ENCODE measurements at places on chromosomes 3 and 15. TPM values are rescaled to one million over a fixed set of nuclear protein-coding genes. Genes with fewer than 3 reads are reported as not detected.
A peak's percentile ranks its signal among the peaks of the same experiment; 100 is the strongest.

- peak; percentile 43 for DNase-seq
Observed at GRCh38 chr15:68818066-68818768, 2.5 kb downstream of the ANP32A start.

DNA sequence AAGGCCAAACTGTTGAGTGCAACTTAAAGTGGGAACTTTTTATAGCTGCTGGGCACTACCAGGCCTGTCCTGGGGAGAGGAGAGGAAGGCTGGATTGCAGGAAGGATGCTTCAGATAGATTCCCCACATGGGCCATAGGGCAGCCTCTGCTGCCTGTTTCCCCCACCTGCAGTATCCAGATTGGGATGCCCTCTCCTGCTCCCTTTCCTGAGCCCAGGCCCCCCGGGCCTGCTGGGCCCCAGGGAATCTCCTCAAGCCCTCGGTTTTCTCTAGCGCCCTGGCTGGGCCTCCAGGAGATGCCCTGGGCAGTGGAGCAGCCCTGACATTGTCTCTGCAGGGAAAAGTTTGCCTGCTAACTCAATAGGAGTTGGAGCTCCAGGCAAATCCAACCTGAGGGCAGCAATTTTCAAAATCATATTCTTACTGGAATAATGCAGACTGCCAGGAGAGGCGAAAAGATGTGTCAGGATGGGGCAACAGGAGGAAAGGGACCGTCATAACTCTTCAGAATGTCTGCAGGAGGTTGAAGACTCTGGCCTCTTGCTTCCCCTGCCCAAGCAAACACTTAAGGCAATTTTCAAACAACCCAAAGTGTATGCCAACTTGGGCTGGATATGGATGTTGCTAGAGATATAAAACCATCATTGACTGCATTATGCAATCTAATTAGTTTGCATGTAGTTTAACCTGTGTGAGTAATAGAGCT lies 4.4 kb downstream of the NR2F2 start:
- peak; percentile 51 for DNase-seq

DNA sequence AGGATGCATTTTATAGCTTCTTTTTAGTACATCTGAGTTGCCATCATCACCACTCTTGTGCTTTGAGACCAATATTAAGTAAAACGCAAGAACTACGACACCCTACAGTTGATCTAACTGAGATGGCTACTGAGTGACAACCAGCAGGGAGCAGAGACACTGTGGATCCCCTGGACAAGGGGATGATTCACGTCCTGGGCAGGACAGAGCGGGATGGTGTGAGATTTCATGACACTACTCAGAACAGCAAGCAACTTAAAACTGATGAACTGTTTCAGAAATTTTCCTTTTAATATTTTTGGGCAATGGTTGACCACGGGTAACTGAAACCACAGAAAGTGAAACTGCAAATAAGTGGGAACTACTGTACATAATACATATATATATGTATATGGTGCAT lies 299.2 kb downstream of the ADAMTS17 start:
- DNase-seq = no peak

DNA sequence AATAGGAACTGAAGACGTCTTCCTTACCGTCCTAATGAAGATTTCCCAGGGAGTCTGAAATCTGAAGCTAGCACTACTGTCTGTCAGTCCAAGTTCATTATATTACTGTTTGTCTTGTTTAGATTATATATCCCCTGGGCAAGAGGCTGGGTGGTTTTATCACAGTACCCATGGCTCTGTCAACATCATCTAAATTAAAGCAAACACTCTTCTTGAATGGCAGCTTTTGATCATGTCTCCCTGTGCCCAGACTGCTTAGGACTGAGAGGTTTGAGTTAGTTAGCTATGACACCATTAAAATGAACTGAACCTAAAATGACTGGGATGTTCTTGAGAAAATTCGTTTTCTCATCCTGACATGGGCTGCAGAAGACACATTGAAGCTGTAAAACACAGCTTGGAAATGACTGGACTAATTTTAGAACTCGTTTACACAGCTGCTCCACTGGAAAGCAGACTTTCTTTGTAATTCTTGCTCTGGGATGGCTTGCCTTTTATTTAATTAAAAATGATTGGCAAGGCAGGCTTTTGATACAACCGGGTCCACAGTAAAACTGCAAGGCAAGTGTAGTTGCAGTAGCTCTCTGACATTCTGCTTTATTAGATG lies 243.5 kb downstream of the MFSD1 start:
- no peak for DNase-seq

The ABHD17C gene
- total RNA-seq = 7.5 TPM

DNA sequence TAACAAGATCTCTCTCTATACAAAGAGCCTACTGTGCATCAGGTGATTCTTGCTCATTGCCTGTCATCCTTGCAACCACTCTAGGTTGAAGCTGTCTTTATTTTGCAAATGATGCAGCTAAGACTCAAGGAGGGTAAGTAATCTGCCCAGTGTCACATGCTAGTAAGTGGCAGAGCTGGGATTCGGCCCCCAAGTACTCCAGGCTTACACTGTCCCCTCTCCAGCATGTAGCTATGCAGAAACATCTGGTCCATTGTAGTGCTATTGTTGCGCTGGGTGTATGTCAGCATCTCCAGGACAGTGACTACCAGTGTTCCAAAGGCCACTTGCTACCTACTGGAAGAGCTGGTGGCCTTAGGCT lies 248.9 kb downstream of the SLCO3A1 start:
- DNase-seq = no peak

DNA sequence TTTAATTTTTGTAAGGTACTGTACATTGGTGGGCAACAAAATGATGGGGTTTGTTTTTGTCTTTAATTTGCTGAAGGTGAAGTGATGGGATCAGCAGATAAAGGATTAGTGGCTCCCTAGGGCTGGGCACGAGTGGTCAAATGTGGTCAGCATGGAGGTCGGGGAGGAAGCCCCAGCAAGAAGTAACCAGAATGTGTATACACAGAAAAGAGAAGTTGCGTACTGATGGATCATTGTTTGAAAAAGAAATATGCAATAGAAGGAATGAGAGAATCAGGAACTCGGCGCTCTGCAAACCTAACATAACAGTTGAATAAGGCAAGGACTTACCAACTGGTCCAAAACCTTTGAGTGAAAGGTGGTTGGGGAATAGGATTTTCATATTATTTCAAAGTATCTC lies 1.5 kb downstream of the TMOD2 start:
- DNase-seq = no peak
